ENCODE measurements at places on chromosomes 1 and 21.
A peak's percentile ranks its signal among the peaks of the same experiment; 100 is the strongest.

DNA sequence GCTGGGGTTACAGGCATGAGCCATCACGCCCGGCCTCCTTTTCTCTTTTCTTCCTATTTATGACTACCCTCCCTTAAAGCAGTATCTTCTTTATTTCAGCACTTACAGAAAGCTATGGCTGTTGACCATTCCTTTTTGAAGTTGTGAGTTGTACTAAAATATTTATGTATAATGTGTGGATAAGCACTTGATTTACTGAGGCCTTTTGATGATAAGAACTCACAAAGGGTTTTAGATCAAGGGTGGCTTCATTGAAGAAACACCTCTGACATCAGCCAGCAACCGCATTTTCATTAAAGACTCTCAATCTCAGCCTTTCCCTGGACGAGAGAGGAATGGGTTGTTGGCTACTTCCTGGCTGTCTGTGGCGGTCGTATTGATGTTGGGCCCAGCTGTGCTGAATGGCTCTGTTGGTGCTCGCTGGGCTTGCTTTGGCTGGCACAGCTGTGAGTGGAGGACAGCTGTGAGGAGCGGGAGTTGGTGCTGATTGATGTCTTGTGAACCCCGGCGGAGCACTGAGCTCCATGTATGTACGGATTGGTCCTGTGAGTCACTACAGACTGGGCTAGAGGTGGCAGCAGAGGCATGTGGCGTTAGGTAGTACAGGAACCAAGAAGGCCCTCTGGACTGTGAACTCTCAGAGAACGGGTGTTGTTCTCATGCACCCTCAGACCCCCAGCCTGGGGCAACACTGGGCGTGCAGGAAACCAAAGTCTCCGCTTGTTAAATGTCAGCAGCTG lies 208.8 kb downstream of the KIF26B start:
- no peak for DNase-seq

DNA sequence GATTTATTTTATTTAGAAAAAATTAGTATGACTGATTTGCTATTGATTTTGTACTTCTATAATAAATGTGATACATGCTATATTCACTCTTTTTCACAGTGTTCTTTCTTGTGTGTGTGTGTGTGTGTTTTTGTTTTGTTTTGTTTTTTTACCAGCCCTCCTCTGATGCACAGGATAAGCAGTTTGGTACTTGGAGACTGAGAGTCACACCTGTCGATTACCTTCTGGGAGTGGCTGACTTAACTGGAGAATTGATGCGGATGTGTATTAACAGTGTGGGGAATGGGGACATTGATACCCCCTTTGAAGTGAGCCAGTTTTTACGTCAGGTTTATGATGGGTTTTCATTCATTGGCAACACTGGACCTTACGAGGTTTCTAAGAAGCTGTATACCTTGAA lies 35.9 kb downstream of the TSNAX start:
- DNase-seq = no peak

GRCh38 chr1:74412244-74412643 lies 100.2 kb downstream of the LRRC53 start:
- DNase-seq = no peak

DNA sequence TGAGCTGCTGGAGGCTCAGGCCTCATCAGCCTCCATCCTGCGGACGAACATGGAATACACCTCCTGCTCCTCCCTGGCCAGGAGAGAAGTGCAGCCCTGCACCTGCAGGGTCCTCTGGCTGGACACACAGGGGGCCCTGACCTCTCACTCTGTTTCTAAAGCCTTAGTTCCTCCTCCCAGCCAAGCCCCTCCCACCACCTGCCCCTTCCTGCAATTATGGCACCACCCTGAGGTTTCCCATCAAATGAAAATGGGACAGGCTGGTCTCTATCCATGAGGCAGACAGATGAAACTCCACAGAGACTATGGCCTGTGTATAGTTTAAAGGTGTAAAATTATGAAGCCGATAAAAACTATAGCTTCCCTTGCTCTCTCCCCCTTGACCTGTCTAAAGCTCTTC lies 42.6 kb downstream of the CACNA1S start:
- no peak for DNase-seq

DNA sequence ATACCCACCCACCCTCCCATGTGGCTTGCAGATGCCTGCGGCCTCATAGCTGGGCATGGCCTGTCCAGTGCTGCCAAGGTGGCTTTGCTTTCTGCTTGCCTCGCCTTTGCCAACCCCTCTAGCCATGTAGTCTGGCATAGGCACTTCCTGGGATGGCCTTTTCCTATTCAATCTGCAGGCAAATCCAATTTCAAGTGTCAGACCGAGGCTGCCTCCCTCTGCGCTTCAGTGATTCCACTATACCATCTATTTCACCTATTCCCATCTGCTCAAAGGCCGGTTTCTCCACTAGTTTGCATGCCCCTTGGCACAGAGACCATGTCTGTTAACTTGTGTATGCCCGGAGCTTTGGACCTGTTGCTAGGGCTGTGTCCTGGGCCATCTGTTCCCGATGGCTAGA lies 3.8 kb upstream of the ZBTB21 start:
- DNase-seq = no peak

GRCh38 chr1:151165738-151166504 lies at the start of the genes LYSMD1 and SCNM1:
Gene LYSMD1 (minus strand): TSS chr1:151165902. CDS start chr1:151165258, 644 bp downstream.
Gene SCNM1 (plus strand): TSS chr1:151166144. CDS start chr1:151166153, 9 bp downstream.
- peak; percentile 99 for DNase-seq

GRCh38 chr1:40817791-40818263 lies 34.2 kb downstream of the KCNQ4 start:
- DNase-seq = no peak

GRCh38 chr1:94011709-94012595 lies 102.7 kb upstream of the GCLM start:
- no peak for DNase-seq

DNA sequence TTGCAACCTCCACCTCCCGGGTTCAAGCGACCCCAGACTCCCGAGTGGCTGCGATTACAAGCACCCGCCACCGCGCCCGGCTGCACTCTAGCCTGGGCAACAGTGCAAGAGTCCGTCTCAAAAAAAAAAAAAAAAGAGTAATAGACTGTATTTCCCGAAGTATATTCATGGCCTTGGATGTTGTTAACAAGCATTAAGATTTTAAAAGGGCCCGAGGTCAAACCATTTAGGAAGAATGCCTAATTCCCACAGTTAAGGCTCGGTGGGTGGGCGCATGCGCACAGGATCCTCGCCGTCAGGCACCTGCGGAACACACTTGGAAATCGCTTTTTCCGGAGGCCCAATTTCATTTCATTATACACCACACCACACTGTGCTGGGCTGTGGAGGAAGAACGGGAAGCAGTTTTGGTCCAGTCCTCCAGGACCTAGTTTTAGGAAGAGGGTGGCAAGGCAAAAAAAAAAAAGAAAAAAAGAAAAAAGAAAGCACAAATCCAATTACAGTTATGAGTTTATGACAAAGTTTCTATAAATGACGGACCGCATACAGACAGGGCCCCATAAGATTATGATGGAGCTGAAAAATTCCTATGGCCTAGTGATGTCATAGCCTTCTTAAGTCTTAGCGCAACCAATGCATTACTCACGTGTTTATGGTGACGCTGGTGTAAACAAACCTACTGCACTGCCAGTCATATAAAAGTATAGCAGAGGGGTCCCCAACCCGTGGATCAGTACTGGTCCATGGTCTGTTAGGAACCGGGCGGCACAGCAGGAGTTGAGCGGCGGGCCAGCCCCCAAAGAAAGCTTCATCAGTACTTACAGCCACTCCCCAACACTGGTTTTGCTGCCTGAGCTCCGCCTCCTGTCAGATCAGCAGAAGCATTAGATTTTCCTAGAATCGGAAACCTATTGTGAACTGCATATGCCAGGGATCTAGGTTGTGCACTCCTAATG lies 38.2 kb downstream of the H3-3A start:
- no peak for DNase-seq

DNA sequence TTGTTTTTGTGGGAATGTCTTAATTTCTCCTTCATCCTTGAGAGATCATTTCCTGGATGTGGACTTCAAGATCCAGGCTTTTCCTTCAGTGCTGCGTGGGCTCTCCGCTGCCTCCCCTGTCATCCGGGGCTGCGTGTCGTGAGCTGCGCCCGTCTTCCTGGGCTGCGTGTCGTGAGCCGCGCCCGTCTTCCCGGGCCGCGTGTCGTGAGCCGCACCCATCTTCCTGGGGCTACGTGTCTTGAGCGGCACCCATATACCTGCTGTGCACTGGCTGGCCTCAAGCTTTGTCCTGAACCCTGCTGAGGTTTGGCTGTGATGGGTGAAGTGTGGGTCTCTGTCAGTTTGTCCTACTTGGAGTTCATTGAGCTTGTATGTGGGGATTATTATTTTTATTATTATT lies 55.1 kb downstream of the PCNT start:
- no peak for DNase-seq
